Activated CD4-positive, alpha-beta T cell treated with anti-CD3 and anti-CD28 coated beads, Interleukin-2, amount 50 U/mL, for 16 hours (primary cell): ENCODE measurements at places on chromosomes 6 and 20.

DNA sequence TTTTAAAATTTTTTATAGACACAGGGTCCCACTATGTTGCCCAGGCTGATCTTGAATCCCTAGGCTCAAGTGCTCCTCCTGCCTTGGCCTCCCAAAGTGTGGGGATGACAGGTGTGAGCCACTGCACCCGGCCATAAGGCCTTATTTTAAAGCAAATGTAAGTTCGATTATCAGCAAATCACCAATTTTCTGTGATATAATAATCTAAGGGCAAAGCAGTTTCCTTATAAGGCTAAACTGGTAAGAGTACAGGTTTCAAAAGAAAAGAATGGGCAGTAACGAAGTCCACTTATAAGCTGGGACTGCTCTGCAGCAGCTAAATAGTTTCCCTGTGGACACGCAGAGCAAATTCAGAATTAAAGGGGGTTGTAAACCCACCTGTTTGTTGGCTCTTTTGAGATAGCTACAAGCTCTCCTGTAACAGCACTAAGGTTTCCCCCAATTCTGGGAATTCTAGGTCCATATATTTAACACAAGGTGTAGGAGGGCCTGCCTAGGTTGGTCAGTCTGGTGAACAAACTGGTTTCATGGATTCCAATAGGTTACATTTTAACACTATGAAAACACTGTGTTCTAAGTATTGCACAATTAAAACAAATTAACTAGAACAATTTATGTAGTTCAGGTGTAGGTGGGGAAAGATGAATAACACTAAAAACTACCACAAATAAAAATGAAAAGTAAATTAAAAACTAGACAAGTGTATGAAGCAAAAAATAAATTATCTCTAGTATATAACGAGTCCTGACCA lies 26.3 kb downstream of the LHFPL5 start:
- no peak for DNase-seq

DNA sequence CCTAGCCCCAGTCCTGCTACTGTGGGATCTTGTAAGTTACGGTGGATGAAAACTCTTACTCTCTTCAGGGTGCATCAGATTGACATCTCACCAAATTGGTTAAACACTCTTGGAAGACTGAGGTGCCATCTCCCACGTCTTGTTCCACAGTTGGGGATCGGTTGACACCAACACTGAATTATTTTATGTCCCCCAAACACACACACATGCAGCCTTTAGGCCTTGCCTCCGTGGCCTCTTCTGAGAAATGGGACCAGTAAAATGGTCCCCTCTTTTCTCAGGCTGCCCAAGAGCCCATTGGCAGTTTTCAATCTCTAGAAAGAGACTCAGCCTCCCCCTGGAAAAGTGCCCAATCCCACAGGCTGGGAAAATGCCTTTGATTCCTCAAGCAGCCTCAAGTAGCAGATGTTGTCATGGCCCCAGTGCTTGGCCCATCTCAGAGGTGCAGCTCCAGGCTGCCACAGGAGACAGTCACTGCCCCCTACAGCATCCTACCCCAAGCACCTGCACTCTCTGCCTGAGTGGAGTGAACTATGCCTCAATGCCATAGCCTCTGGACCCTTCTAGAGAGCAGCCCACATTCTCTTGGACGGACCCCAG lies 163.9 kb downstream of the ANKRD60 start:
- DNase-seq = no peak

- DNase-seq = no peak
Observed at GRCh38 chr6:14361956-14362587, 244.5 kb downstream of the CD83 start.

DNA sequence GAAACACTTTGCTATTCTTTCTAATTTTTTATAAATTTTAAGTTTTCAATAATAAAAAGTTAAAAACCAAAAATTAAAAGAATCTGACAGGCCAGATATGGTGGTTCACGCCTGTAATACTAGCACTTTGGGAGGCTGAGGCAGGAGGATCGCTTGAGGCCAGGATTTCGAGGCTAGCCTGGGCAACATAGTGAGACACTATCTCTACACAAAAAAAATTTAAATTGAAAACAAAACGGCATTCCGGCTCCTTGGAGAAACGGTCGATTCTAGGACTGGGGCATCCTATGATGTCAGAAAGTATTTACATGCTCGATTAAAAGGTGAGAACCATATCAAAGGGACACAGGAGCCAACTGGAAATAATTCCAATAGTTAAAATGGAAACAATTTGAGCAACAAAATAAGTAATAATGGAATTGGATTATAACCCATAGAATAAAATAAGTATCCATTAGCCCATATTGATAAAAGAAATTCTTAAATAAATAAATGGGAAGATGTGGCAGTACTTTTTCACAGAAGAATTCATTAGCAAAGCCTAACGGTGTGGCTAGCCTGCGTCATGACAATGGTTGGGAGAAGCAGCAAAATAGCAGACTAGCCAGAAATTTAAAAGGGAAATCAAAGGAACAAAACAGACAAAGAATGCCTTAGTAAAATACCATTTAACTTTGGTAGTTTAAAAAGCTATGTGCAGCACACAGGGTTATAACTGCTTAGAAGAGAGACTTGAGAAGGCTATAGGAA lies 21.3 kb downstream of the HLA-E start:
- DNase-seq = no peak

- peak; percentile 64 for DNase-seq
Observed at GRCh38 chr6:36593569-36594028, 563 bp upstream of the SRSF3 start.

DNA sequence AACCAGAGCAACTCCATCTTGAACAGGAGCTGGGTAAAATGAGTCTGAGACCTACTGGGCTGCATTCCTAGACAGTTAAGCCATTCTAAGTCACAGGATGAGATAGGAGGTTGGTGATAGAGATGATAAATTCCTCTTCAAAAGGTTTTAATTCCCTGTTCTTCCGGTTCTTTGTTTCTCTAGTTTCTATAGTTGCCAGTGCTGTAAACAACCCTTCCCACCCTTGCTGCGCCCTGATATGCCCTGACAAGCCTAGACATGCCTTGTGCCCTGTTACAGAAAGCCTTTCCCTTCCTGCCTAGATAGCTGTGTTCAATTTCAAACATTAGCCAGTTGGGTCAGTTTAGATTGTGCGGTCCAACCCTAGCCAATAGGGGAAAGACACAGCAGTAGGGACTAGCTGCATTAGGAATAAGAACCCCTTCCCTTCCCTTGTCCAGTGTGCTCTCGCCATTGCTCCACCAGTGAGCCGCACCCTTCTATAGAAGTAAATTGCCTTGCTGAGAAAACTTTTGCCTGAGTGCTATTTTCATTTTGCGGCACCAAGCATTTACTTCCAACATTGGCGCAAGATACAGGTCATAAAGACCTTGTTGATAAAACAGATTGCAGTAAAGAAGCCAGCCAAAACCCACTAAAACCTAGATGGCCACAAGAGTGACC lies 52.5 kb upstream of the CCN2 start:
- DNase-seq = no peak

GRCh38 chr6:3088446-3088845 lies 20.2 kb downstream of the RIPK1 start:
- DNase-seq = no peak

GRCh38 chr6:128554302-128554701 lies 33.9 kb upstream of the PTPRK start:
- DNase-seq = no peak

DNA sequence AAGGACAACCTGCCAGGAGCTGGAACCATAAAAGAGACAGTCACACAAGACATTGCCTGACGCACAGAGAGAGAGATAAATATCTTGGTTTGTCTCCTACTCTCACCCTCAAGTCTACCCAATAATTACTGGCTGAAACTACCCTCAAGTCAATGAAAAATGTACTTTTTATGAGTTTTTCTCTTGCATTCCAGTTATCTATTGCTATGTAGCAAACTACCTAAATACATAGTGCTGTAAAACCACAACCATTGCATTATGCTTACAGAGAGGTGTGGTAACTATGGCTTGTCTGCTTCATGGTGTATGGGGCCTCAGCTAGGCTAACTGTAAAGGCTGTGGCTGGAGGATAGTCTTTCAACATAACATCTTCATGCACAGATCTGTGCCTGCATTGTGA lies 247.8 kb downstream of the HAO1 start:
- DNase-seq = no peak

DNA sequence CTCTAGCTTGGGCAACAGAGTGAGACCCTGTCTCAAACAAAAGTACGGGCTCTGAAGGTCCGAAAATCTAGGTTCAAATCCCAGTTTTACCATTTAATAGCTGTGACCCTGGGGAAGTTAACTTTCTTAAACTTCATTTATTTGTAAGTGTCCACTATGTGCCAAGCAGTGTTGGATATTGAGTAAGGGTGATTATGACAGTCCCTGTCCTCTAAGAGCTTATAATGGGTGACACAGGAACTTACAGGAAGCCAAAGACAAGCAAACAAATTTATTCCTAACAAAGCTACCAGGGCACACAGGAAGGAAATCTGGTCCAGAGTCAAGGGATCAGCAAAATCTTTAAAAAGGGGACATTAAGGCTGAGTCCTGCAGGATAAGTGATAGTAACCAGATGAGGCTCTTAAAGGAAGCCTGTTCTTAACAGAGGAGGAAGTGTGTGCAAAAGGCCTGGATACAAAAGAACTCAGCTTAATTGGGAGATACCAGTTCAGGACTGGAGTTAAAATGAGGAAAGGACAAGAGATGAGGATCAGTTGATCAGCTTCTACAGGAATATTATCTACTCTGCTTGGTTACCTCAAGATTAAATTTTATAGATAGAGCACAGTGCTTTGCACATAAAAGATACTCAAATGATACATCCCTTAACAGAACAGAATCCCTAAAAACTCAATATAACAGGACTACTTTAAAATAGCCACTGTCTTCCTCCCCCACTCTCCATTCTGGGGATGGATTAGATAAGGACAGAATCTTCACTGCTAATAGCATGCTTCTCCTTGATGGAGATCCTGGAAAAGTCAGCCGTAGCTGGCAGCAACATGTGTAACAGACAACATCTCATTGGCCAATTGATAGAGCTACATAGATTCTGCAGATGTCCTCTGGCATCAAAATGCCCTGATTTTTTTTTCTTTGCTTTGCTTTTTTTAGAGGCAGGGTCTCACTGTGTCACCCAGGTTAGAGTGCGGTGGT lies 6.1 kb downstream of the SNX3 start:
- DNase-seq = no peak

DNA sequence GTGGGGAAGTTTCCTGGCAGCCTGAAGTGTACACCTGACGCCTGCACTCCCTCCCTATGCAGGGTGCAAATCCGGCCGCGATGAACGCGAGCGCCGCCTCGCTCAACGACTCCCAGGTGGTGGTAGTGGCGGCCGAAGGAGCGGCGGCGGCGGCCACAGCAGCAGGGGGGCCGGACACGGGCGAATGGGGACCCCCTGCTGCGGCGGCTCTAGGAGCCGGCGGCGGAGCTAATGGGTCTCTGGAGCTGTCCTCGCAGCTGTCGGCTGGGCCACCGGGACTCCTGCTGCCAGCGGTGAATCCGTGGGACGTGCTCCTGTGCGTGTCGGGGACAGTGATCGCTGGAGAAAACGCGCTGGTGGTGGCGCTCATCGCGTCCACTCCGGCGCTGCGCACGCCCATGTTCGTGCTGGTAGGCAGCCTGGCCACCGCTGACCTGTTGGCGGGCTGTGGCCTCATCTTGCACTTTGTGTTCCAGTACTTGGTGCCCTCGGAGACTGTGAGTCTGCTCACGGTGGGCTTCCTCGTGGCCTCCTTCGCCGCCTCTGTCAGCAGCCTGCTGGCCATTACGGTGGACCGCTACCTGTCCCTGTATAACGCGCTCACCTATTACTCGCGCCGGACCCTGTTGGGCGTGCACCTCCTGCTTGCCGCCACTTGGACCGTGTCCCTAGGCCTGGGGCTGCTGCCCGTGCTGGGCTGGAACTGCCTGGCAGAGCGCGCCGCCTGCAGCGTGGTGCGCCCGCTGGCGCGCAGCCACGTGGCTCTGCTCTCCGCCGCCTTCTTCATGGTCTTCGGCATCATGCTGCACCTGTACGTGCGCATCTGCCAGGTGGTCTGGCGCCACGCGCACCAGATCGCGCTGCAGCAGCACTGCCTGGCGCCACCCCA lies 1.2 kb downstream of the GPR6 start:
- DNase-seq = no peak

DNA sequence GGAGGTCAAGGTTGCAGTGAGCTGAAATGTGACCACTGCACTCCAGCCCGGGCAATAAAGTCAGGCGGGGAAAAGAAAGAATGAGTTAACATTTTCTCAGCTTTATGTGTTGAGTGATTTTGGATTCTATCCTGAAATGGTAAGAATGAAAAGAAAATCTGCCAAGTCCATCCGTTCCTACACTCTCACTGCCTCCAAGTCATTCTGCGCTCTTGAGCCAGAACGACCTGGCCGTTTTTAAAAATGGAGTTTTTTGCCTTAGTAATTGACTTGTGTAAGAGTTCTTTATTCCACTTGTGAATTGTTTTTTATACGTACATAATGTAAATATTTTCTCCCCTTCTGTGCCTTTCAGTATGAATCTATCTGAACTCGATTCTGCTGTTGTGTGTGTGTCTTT lies 28.7 kb downstream of the DNAJC5 start:
- no peak for DNase-seq

GRCh38 chr20:44135012-44135412 lies 52.0 kb downstream of the JPH2 start:
- peak; percentile 19 for DNase-seq

DNA sequence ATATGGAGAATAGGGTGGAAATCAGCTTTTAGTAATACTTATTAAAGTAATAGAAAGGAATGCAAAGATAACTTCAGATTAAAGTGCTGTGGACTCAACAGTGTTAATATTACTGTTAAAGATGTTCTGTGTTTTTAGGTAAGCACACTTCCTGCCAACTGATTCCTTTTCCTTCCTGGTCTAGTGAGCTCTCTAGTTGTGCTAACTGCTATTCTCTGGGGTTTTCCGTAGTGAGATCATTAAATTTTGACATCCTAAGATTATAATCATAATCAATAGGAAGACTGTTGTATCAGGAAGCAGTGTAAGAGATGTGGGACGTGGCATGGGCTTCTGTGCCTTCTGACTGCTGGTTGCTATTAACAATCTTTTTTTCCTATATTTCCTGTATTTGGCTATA lies 1.2 kb upstream of the TMEM217 start:
- peak; percentile 60 for DNase-seq

- DNase-seq = peak; percentile 52
Observed at GRCh38 chr20:62642666-62643520, 590 bp downstream of the SLCO4A1 start.

DNA sequence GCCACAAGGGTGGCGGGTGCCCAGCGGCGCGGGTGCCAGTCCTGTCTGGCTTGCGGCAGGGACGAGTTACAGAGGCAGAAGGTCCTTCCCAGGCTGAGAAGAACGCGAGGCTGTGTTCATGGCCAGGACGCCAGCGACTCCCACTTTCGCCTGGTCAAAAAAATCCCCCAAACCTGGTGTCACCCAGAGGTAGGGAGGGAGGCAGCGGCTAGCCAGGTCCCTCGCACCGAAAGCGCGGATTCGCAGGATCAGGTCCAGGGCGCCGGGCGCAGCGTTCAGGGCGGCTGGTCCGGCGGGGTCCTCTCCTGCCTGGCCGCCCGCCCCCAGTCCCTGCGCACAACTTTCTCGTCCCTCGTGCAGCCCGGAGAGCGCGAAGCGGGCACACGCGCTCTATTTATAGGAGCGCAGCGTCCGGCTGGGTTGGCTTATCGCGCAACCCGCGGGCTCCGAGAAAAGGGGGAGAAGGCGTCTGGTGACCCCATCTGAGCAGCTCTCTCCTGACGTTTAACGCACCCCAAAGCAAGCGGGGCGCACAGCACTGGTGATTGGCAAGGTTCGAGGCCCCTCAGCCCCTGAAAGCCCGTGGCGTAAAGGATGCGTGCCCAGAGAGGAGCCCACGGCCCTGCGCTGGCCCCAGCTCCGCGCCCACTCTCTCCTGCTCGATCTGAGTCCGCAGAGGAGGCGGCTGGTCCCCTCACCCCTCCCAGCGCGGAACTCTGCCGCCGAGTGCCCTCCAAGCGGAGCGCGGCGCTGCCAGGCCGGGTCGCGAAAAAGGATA lies 519 bp downstream of the CBLN4 start:
- DNase-seq = no peak
